A549 treated with Mapracorat at 1 μM for 4 hours (cell line): ENCODE measurements at places on chromosomes 11 and 22. TPM values are rescaled to one million over a fixed set of nuclear protein-coding genes. Genes with fewer than 3 reads are reported as not detected.

The GRIK4 gene
- not detected in 5 replicates for total RNA-seq

The OR5B21 gene
- not detected in 5 replicates for total RNA-seq

The SUSD2 gene
- 62.5 to 83.3 TPM (median 77.2 TPM) in 5 replicates for total RNA-seq

The ADAMTS15 gene
- total RNA-seq: 4.7 to 8.1 TPM (median 6.8 TPM) in 5 replicates

The DKK3 gene
- total RNA-seq: 14.9 to 22.7 TPM (median 19.3 TPM) in 5 replicates

The SDHAF2 gene
- 39.6 to 48.6 TPM (median 46.9 TPM) in 5 replicates for total RNA-seq

The CHRDL2 gene
- 3.4 to 5.2 TPM (median 4.1 TPM) in 5 replicates for total RNA-seq

The PRG2 gene
- total RNA-seq: not detected in 5 replicates

The HINFP gene
- total RNA-seq: 8.2 to 9.5 TPM (median 9.2 TPM) in 5 replicates

The GSTT2B gene
- 0.28 to 0.43 TPM (median 0.39 TPM) in 5 replicates for total RNA-seq

The RCOR2 gene
- 0.87 to 1.3 TPM (median 0.93 TPM) in 5 replicates for total RNA-seq
